ENCODE measurements at places on chromosomes 1 and 21.

DNA sequence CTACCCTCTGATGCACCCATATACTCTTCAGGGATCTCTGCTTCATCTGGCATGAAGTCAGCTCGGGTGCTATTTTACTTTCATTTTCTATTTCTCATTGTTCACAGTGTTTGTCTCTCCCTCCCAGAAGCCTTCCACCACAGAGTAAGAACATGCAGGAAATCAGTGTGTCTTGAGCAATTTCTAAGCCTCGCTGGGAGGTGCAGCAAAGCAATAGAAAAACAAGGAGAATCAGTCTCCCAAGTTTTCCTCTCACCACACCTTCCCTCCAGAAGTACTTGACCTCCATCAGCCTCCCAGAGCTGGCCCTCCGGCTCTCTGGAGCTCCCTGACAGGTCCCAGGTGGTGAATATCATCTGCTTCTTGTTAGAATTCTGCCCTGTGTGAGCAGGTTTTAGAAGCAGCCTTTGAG lies 594.7 kb upstream of the CAMK1G start:
- no peak for DNase-seq

DNA sequence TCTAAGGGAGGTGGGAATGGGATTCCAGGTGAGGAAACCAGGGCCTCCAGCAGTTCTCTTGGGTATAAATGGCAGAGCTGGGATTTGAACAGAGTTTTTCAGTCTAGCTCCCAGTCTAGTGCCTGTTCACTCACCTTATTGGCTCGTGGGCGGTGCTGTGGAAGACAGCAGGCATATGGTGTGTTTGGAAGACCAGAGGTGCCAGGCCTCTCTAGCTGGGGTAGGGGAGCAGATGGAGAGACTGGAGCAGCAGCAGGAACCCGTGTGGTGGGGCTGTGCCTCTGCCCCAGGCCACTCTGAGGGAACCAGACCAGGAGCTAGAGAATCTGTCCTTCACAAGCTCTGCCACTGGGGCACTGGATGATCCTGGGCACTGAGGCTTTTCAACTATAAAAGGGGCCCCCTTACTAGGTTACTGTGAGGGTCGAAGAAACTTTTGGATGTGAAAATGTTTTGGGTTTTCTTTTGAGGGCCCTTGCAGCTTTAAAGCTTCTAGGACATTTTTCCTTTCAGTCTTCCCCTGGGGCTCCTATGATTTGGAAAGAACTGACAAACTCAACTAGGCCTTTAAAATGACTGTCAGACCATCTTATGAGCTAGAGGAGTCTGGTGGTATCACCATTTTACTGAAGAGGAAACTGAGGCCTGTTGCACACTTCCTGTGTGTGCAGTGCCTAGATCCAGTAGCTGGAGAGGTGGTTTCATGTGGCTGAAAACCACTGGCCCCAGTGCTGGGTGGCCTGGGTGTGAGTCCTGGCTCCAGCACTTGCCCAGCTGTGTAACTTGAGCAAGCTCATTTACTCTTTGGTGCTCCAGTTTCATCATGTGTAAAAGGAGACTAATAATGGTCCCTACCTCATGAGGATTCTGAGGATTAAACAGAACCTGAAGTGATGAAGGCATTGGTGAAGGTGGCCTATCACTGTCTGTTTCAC lies 6.1 kb downstream of the DMRTB1 start:
- DNase-seq = no peak

GRCh38 chr1:153614906-153615305 lies 1.2 kb downstream of the S100A14 start:
- DNase-seq = no peak

- no peak for DNase-seq
Measured at GRCh38 chr21:26425576-26425975, 147.5 kb downstream of the CYYR1 start.

GRCh38 chr1:181987334-181987895 lies 74.1 kb downstream of the ZNF648 start:
- DNase-seq = no peak

GRCh38 chr1:244012202-244012601 lies 38.9 kb upstream of the ZBTB18 start:
- no peak for DNase-seq

GRCh38 chr1:168782559-168783116 lies 53.6 kb upstream of the DPT start:
- DNase-seq = no peak

- DNase-seq = no peak
Measured at GRCh38 chr21:38048167-38048566, 131.9 kb upstream of the KCNJ6 start.

DNA sequence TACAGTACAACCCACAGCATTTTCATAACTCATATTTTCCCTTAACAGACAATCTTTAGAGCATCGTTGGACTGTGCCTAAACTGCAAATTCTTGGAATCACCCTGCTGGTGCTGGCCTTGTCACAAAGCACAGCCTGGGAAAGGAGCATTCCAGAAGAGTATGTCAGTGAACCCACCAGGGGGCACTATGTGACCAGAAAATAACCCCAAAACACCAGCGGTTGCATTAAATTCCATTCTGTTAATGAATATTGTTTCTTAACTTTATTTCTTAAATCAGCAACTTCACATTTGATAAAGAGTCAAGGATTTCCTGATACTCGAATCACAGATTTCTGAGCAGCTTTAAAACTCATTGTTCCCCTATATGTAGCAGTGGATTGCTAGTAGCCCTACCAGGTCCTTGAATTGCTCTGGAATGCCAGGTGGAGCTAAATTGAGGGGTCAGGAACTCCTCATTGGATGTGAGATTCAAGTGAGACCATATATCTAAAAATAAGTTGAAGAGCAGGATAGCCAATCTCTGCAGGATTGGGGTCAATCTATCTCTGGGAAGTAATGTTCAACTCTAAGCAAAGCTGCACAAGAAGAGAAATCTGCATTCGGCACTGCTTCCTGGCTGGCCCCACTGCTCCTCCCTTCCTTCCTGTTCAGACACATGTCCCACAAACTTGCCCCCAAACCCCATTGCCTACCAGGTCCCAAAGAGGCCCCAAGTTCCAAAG lies 12.7 kb upstream of the RAB4A start:
- DNase-seq = peak; percentile 59

DNA sequence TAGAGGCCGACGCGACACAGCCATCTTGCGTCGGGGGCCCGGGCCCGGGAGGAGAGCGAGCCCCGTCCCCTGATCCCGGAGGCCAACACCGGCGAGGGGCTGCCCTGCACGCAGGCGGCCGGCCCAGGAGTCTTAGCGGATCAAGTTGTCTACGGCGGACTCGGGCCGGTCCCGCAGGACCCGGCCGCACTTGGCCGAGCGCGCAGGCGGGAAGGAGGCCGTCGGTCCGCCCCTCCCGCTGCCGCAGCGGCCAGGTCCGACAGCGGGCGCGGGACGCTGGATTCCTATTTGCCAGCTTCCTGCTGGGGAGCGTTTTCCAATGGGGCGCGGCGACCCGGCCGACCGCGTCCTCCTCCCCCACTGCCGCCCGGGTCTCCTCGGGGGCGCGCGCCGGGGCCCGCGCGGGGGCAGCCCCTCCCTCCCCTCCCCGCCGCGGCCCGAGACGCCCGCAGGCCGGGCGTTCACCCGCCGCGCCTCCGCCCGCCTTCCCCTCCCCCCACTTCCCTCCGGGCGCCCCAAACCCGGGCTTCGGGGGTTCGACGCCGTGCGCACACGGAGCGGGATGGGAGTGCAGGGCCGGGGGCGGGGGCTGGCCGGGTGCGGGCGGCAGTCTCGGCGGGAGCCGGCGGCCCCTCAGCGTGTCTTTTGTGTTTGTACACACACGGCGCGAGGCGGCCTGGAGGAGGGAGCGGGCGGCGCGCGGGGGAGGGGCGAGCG lies 517 bp upstream of the H3-3A start:
- DNase-seq = peak; percentile 98

DNA sequence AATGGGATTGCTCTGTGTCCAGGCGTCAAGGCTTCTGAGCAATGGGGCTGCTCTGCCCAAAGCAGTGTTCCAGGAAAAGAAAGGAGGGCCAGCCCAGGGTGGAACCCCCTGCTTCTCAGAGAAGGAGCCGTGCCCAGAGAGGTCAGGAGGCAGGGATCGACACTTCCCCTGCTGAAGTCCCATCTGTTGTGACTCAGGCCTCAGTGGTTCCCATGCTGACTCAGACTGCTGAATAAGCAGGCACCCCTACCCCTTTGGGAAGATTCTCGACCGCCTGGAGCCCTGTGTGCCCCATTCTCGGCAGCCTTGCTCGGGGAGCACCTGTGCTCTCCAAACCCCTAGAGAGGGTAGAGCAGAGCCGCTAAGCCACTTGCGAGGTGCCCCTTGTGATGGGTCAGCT lies 23.9 kb downstream of the PKP1 start:
- no peak for DNase-seq

DNA sequence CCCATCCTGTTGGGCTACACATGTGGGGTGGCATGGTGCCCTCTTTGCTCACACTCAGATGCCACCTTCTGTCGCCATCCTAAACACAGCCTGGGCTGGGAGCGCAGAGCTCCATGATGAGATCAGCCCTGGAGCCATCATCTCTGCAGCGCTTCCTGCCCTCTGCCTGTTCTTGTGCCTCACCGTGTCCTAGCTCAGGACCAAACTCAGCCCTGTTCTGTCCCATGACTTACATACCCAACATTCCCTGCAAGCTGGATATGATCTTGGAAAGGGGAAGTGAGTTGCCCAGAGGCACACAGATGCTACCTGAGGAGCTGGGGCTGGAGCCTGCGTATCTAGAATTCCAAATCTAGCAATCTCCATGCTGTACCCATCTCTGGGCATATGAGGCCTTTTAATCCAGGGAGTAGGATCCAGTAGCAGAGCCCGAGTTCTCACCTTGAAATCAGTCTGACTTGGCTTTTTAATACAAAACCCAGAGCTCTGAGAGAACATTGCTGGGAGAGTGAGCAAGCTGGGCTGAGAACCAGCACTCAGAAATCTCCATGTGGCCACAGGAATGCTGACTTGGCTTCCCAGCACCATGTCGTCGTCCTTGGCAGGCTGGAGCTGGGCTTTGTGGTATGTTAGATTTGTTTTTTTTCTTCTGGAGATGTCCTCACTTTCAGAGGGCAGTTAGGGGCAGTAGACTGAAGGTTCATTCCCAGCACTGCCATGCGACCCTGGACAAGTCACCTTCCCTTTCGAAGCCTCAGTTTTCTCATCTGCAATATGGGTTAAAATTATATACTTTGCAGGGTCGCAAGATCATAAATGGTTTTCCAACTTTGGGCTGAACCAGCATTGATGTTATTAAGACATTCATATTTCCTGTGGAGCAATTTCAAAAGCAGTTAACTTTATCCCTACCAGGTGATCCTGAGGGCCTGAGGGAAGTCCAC lies 2.6 kb downstream of the ALPL start:
- no peak for DNase-seq

DNA sequence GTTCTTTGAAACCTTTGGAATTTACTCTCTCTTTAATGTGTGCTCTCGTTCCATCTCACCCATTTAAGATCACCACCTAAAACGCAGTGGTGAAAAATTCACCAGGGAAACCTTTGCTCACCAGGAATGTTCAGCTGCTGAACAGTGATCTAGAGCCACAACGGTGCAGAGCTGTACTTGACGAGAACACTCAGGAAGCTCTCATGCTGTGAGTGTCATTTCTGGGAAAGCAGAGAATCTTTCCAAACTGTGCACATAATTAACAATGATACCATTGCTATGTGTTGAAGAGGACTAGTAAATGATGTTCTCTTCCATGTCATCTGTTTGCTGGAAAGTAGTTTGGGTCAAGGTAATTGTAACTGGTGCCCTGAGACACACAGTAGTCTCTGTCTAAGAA lies 117.1 kb downstream of the ZZZ3 start:
- DNase-seq = no peak

- DNase-seq = no peak
Measured at GRCh38 chr1:222107975-222108374, 366.1 kb upstream of the DUSP10 start.

- DNase-seq = no peak
Measured at GRCh38 chr1:192550922-192551534, 24.5 kb upstream of the RGS1 start.

DNA sequence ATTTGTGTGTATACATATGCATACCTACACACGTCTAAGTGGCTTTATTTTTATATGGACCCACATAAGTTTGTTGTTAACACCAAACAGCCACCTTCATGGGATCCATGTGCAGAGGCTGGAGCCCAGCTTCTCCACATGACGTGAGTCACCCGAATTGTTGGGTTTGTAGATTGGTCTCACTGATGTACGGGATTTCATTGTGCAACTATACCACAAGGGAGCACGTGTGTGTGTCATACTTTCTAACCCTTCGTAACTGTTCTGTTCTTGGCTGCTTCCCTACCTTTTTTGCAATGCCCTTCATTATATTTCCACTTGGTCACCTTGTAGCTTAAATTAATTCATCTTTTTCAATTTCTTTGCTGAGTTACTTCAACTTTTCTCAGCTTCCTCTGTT lies 21.0 kb downstream of the SPRTN start:
- no peak for DNase-seq

GRCh38 chr1:25212725-25213124 lies 19.6 kb downstream of the SYF2 start:
- DNase-seq = no peak

GRCh38 chr1:9825093-9826074 lies 1.6 kb upstream of the CLSTN1 start:
- DNase-seq = peak; percentile 80

GRCh38 chr1:181061891-181062835 lies 26.3 kb upstream of the IER5 start:
- no peak for DNase-seq

- DNase-seq = peak; percentile 17
Measured at GRCh38 chr1:70586046-70586445, 175.0 kb downstream of the CTH start.

DNA sequence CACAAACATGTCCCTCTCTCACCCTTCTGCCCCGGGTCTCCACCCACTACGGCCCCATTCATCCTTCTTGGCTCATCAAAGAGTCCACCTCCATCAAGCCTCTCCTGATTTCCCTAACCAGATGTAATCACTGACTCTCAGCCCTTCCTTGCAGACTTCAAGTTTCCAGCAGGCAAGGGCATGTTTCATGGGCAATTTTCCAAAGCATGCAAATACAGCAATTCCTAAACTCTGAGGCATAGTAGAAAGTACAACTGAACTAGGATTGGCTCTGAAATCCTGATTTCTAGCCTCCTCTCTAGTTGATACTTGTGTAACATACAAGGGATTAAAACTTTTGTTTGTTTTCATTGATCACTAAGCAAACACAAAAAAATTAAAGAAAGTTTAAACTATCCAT lies 109.1 kb upstream of the GADD45A start:
- DNase-seq = no peak

- no peak for DNase-seq
Measured at GRCh38 chr1:7630378-7630777, 140.7 kb upstream of the VAMP3 start.

GRCh38 chr1:10686404-10687040 lies 109.9 kb downstream of the CASZ1 start:
- DNase-seq = no peak

DNA sequence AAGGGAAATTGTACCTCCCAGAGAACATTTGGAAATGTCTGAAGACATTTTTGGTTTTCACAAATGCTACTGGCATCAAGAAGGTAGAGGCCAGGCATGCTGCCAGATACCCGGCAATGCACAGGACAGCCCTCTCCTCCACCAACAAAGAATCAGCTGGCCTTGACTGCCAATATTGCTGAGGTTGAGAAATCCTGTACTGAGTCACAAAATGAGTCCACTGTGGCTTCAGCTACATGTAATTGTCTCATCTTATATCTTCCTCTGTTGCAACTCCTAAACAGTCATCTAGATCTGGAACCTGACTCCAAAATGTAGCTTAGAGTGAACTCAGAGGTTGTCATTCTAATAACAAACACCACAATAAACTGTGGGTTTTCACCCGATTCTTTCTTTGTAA lies 327.5 kb upstream of the POGK start:
- DNase-seq = no peak

Measured in H7 (cell line).